ENCODE measurements at places on chromosomes 16 and 17.

DNA sequence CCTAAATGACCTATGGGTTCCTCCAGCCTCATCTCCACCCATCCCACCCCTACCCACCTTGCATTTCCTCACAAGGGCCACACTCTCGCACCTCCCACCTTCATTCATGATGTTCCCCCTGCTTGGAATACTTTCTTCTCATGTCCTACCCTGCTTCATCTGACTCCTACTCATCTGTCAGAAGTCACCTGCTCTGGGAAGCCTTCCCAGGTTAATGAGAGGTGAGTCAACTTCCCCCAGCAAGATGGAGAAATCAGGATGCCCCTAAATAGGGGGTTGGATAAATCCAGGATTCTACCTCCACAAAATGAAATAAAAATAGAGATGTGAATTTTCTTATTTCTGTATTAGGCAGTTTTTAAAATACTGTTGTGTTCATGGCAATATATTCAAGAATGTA lies 51.0 kb upstream of the WSB1 start:
- no peak for DNase-seq

GRCh38 chr17:75927286-75927922 lies 13.4 kb downstream of the FBF1 start:
- DNase-seq = no peak

- DNase-seq = no peak
These were observed 100.2 kb downstream of the CMIP start for GRCh38 chr16:81544700-81545271.

GRCh38 chr17:65898651-65899050 lies 293.3 kb downstream of the CEP112 start:
- no peak for DNase-seq

Data from left cardiac atrium (tissue), 4 donors.